Progenitor cell of endocrine pancreas (in vitro differentiated cells): ENCODE measurements at places on chromosomes 11 and 22. TPM values are rescaled to one million over a fixed set of nuclear protein-coding genes. Genes with fewer than 3 reads are reported as not detected.

The NCF4 gene
- total RNA-seq, result not detected in 2 replicates

- DNase-seq, result no peak
These were observed 24.8 kb upstream of the ADORA2A start for GRCh38 chr22:24402460-24403192.

DNA sequence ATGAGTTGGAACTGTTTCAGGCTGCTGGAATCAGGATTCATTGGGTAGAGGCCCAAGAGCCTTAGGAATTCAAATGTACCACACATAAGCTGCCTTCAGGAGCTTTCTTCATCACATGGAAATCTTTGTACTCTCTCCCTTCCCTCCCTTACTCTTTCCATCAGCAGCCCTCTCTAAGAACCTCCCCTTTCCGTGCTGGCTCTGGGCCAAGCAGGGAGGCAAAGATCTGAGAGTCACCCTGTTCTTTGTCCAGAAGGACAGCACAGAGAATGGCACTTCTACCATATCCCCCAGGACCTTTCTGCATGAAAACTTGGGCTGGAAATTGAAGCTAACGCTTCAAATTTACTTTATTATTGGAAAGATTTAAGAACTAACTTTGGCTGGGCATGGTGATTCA is 20.7 kb upstream of the TPBGL start:
- DNase-seq, result no peak

- no peak for DNase-seq
These were observed 28.7 kb upstream of the MMP20 start for GRCh38 chr11:102653744-102654291.

DNA sequence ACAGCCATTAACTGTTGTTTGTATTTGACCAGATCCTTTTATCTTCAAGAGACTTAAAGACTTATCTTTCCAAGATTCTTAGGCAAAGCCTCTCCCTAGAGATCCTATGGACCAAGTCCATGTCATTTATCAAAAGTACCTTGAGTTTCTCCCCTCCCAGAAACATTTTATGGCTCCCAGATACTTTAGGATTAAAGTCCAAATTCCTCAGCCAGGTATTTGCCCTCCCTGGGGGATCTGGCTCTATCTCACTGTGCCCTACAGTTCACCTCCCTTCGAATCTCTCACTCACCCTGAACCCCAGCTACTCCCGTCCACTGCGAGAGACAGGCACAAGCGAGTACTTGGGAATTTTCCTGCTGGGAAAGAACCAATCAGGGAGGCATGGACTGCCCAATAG is 11.9 kb downstream of the MS4A8 start:
- DNase-seq, result no peak

The SCGB1A1 gene
- total RNA-seq, result 1.9 and 3.1 TPM in 2 replicates

- no peak for DNase-seq
These were observed 1089.3 kb downstream of the BRD1 start for GRCh38 chr22:48738204-48738980.

The CHRM1 gene
- 0.62 and 0.67 TPM in 2 replicates for total RNA-seq

The PRODH gene
- total RNA-seq, result 6.4 and 9.2 TPM in 2 replicates

DNA sequence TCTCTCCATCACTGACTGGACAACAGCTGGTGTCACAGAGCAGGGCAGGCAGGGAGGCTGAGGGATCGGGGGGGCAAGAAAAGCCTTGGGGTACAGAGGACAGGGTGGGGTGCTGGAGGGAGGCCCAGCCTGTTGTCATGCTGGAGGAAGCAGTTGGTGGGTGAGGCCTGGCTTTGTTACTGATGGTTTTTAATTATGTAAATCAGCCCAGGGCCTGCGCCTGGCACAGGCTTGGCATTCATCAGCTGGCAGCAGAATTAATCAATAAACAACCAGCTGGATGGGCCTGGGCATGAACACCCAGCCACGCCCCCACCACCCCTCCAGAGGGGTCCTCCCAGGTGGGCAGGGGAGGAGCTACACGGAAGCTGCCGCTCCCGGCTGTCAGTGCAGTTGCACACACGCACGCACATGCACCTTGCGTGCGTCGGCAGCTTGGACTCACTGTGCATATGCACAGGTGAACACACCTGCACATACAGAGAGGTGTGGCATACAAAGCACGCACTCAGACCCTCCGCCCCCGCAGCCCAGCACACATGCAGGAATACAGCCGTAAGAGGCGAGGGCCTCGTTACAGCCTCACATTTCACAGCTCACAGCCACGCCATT is 21.3 kb upstream of the ELFN2 start:
- DNase-seq, result no peak

DNA sequence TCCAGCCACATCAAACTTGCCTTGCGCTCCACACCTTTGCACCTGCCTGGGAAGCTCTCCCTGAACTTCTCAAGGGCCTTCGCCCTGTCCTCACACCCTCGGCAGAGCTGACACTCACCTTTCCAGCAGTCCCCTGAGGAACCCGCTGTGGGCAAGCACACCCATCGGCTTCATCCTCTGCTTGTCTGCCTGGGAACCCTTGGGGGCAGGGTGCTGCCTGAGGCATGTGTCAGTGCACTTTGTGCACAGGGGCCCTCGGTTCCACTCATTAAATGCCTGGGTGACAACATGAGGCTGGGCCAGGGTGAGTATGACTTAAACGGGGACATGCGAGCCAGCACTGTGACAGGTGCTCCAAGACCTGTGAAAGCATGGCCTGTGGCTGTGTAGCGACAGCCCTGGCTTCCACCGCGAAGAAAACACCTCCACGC is 2.6 kb upstream of the LRFN4 start:
- no peak for DNase-seq

DNA sequence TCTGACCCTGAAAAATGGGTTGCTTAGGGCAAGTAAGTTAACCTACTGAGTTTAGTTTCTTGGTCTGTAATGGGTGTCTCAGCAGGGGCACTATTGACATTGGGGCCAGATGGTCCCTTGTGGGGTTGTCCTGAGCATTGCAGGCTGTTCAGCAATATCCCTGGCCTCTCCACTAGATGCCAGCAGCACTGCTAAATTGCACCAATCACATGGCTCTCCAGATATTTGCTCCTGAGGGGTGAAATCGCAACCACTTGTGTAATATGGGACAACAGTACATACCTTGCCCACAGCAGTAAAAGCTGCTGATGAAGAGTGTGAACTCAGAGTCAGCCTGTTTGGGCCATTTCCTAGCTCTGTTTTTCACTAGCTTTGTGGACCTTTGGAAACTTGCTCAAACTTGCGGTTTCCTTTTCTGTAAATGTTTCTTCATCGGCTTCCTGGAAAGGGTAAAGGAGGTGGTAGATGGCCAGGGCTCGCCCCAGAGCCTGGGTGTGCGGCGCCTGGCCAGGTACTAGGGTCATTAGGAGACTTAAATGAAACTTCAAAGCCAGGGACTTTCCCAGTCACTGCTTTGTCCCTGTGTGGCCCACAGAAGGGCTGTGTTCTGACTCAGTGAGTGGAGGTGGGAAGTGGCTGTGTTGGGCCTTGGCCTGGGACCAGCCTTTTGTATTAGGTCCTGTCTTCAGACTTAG is 13.0 kb downstream of the NCF4 start:
- no peak for DNase-seq

- no peak for DNase-seq
These were observed 520.4 kb upstream of the LUZP2 start for GRCh38 chr11:23976426-23976825.

- DNase-seq, result no peak
These were observed 26.6 kb upstream of the CRTAM start for GRCh38 chr11:122811721-122812120.

DNA sequence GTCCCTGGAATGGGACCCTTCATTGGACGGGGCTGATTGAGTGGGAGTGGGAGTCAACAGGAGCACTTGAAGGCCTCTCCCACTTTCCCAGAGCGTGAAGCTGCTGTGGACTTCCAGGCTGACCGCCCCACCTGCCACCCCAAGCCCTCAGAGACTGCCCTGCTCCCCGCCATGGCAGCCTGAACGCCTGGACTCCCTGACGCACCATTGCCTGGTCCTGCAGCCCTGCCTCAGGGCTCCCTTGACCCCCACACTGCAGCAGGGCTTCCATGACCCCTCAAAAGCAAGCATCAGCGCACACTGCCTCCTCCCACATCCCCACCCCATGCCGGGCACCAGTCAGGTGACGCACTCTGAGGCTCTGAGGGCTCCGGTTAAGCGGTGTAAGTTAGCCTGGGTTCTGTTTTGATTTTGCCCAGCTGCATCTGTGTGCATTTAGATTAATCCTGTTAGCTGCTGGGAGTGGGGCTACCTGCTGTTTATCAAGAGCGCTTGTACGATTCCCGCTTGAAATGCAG is 39.4 kb downstream of the TRIM29 start:
- DNase-seq, result no peak

DNA sequence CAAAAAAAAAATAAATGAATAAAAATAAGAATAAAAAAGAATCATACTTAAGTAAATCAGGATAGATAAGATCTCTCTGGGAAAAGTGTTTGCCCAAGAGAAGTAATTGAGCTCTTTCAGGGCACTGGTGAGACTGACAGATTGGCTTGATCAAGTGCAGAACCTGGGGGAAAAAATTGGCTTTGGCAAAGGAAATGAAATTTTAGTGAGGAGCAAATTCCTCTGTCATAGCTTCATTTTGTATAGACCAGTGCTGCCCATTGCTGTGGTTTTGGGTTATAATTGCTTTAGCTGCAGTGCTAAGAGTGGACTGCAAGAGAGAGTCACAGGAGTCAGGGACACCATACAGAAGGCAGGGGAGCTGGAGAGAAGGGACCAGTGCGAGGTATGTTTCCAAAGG is 35.7 kb downstream of the SFI1 start:
- DNase-seq, result no peak

- peak; percentile 27 for DNase-seq
These were observed 458 bp downstream of the RTN4R start for GRCh38 chr22:20267441-20268278.

DNA sequence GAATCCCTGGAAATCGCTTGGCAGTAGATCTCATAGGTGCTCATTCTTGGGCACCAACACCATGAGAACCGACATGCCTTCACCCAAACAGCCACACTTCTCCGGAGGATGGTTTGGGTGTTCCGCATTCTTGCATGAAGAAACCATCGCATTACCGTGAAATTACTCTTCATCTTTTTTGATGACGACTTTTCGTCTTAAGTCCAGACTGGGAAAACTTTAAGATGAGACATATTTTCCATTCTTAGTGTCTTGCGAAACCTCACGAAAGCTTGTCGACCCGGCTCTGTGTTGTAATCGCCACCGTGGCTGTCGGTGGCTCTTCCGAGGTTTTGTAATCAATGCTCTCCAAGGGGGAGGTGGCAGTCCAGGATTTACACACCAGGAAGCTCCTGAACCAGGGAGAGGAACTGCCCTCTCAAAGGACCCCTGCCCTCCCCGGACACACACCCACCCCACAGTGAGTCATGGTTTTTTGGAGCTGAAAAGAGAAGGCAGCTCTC is 1.7 kb downstream of the TOM1 start:
- no peak for DNase-seq

DNA sequence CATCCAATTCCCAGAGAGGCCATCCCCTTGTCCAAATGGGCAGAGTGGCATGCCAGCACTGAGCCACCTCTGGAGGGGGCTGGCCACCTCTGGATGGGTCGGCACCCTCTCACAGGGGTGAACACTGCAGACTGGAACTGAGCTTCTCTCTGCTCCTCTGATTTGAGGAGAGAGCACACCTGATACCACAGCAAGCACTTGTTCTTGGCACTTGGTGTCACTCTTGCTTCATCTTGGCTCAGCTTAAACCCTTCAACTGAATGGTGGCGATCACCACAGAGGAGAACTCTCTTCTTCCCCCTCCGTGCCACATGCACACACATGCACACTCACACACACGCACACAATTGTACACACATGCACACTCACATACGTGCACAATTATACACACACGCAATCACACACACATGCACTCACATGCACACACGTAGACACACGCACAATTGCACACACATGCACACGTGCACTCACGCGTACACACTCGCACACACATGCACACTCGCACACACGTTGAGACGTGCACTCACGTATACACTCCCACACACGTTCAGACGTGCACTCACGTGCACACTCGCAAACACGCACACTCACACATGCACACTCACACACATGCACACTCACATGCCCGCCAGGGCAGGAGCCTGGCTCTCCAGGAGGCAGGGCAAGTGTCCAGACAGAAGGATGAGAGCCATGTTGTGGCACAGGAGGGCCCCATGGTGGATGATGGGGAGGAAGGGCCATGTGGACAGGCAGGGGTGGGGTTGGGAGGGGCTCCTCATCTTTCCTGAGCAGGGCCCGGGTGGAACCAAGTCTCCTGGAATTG is 23.4 kb downstream of the OVOL1 start:
- no peak for DNase-seq

DNA sequence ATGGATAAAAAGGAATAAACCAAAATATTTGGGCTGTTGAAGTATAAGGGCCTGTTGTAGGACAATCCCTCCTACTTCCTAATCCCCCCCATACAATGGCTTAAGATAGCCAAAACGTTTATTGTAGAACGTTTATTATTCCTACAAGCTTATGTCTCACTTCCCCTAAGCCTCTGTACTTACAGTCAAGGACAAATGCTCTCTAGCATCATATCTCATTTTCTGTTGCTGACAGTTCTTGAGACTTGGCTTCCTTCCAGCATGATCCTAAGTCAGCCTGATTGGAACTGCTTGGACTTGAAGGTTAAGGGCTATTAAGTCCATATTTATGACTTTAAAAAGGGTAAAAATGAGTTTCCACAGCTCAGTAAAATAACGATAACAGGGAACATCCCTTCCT is 8.8 kb downstream of the MISFA start:
- no peak for DNase-seq

- DNase-seq, result no peak
These were observed 805 bp upstream of the QSER1 start for GRCh38 chr11:32891657-32892354.

The BIRC2 gene
- total RNA-seq, result 66.3 and 67.2 TPM in 2 replicates

The C11orf54 gene
- total RNA-seq, result 48.8 and 50.0 TPM in 2 replicates

GRCh38 chr11:45431046-45432018 is 145.2 kb upstream of the SYT13 start:
- no peak for DNase-seq

The OR8D4 gene
- total RNA-seq, result 0.24 and 0.58 TPM in 2 replicates

The OR8A1 gene
- total RNA-seq, result not detected in 2 replicates

DNA sequence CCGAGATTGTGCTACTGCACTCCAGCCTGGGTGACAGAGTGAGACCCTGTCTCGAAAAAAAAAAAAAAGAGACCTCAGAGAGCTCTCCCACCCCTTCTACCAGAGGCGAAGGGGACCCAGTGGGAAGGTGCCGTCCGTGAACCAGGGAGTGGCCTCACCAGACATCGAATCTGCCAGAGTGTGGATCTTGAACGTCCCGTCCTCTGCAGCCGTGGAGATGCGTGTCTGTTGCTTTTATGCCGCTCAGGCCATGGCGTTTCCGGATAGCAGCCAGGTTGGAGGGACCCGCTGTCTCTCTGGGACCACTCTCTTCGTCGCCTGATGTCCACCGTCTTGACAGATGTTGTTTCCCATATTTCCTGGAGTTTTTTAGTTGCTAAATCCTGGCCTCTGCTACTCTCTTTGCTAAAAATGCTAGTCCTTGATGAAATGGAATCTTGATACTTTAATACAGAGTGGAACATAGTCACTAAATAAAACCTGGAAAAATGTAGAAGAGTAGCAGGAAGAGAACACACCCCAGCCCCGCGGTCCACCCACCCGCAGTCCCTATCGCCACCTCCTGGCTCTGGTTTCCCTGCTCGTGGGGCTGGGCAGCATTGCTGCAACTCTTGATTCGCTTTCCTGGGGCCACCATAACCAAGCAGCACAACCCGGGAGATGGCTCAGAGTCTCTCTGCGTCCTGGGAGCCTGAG is 12.0 kb upstream of the MUC6 start:
- DNase-seq, result no peak
